ENCODE measurements at places on chromosomes 4 and X.

GRCh38 chr4:87089368-87089767 lies 131.1 kb downstream of the KLHL8 start:
- DNase-seq, result no peak

GRCh38 chr4:122542411-122543236 lies 78.2 kb downstream of the IL21 start:
- no peak for DNase-seq

DNA sequence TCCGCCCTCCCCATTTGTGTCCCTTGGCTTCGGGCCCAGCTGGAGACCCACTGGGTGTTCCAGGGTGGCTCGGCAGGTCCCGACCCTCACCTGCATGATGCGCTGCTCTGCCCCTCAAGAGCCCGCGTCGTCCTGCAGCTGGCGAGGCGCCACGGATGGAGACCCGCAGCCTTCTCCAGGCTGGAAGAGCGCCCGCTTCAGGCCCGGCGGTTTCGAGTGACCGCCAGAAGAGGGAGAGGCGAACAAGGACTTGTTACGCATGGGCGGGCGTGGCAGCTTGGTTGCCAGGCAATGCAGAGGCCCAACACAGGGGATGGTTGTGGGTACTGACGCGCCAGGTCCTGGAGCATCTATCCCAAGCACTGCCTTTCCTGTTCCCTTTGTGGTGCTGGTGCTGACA lies at the start of gene PDCL2:
TSS of gene PDCL2 (minus strand) at position 232 of the 400 bp plus-strand sequence. CDS start at position 96, 136 bp downstream.
- no peak for DNase-seq

GRCh38 chrX:28850955-28851354 lies 263.7 kb downstream of the IL1RAPL1 start:
- DNase-seq, result no peak

DNA sequence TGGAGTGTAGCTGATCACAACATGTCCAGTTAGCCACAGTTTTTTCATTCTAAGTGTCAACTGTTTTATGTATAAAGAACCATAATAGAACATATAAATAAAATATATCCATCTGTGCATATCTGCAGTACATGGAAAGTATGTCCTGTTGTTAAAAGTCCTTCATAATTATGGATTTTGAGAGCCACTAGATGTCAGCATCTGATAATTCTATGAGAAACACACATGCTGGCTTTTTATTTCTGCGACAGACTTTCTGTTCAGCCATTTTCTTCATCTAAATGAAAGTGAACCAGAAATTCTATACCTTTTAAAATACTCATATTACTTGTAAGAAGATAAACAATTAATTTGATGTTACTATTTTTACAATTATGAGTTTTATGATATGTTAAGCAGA lies 251.5 kb downstream of the GPM6A start:
- no peak for DNase-seq

GRCh38 chrX:79371101-79371500 lies 4.0 kb upstream of the ITM2A start:
- DNase-seq, result no peak

Data from cerebellar nuclear complex (tissue), 1 donor.